Stimulated activated CD4-positive, alpha-beta T cell treated with anti-CD3 and anti-CD28 coated beads, TNF-alpha, amount 100 ng/mL, for 24 hours (primary cell): ENCODE measurements at places on chromosomes 5 and 9.

- DNase-seq = no peak
Measured at GRCh38 chr5:51185850-51186329, 197.4 kb upstream of the ISL1 start.

GRCh38 chr5:153905219-153905618 lies 133.5 kb downstream of the FAM114A2 start:
- DNase-seq = no peak

- DNase-seq = no peak
Measured at GRCh38 chr9:109467936-109468335, 30.2 kb downstream of the PTPN3 start.

GRCh38 chr5:97400537-97400936 lies 217.5 kb upstream of the RIOK2 start:
- DNase-seq = no peak

GRCh38 chr9:110015759-110016158 lies 192.2 kb downstream of the C9orf152 start:
- DNase-seq = no peak

DNA sequence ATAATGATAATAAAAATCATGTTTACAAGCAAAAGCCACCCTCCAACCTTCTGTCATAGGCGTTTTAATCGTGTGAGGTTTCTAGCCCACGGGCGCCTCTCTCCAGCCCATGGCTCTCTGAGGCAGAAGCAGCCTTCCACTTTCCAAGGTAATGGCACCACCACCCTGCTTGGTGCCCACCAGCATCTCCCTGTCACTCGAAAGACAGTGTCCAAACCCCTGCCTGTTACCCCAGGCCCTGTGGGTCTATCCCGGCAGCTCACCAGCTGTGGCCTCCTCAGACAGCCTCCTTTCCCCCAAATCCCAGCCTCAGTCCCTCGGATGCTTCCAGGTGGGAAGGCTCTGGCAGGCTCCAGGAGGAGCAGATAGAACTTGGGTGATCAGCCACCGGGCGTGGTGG lies 123.8 kb upstream of the LPCAT1 start:
- DNase-seq = no peak

DNA sequence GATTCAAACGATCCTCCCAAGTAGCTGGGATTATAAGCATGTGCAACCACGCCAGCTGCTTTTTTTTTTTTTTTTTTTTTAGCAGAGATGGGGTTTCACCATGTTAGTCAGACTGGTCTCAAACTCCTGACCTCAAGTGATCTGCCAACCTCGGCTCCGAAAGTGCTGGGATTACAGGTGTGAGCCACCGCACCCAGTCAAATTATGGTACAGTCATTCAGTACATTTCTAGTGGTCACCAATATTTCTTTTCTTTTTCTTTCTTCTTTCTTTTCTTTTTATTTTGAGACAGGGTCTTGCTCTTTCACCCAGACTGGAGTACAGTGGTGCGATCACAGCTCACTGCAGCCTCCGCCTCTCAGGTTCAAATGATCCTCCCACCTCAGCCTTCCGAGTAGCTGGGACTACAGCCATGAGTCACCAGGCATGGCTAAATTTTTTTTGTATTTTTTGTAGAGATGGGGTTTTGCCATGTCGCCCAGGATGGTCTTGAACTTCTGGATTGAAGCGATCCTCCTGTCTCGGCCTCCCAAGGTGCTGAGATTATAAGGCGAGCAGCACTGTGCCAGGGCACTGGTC lies 25.4 kb upstream of the DCP2 start:
- DNase-seq = no peak

- no peak for DNase-seq
Measured at GRCh38 chr5:178486239-178486641, 104.0 kb downstream of the COL23A1 start.
